ENCODE measurements at places on chromosomes 7 and 10. TPM values are rescaled to one million over a fixed set of nuclear protein-coding genes. Genes with fewer than 3 reads are reported as not detected.

Gene HOXA13
- polyA plus RNA-seq = not detected

Gene ITPRID1
- polyA plus RNA-seq = not detected

Gene MMP21
- polyA plus RNA-seq = not detected

Gene FRMD4A
- 0.89 TPM for polyA plus RNA-seq

Gene NKX6-2
- polyA plus RNA-seq = not detected

All from CD4-positive, alpha-beta memory T cell (primary cell).